Natural killer cell treated with Interleukin-12 subunit alpha and Interleukin-12 subunit beta and Interleukin-15 and Interleukin-18, amount 100 ng/mL, for 72 hours (primary cell): ENCODE measurements at places on chromosomes 4 and X. TPM values are rescaled to one million over a fixed set of nuclear protein-coding genes. Genes with fewer than 3 reads are reported as not detected.
A peak's percentile ranks its signal among the peaks of the same experiment; 100 is the strongest.

Gene TXK
- total RNA-seq: 26.1 TPM

Gene FAM47A
- not detected for total RNA-seq

Gene SYAP1
- 12.7 TPM for total RNA-seq

Gene BGN
- not detected for total RNA-seq

Gene FGFBP1
- not detected for total RNA-seq

Gene CYSLTR1
- total RNA-seq: 7.3 TPM

Gene STARD8
- 0.86 TPM for total RNA-seq

Gene BEX5
- 1.8 TPM for total RNA-seq

DNA sequence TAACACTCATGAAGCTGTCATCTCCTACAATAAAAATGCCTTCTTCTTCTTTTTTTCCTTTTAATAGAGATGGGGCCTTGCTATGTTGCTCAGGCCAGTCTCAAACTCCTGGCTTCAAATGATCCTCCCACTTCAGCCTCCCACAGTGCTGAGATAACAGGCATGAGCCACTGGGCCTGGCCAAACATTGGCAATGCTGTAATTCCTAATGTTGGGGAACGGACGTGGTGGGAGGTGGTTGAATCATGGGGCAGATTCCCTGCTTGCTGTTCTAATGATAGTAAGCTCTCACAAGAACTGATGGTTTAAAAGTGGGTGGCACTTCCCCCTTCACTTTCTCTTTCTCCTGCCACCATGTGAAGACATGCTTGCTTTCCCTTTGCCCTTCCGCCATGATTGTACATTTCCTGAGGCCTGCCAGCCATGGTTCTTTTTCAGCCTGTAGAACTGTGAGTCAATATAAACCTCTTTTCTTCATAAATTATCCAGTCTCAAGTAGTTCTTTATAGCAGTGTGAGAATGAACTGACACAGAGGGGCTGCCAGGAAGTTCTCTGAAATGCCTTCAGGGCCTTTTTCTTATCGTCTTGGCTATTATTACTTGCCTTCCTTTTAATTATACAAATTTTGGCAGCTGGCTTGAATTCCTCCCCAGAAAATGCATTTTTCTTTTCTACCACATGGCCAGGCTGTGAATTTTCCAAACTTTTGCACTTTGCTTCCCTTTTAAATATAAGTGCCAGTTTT is 93.0 kb downstream of the CENPC start:
- H3K36me3 ChIP-seq: peaks cover 9% of the 10 kb centered on the region
- H3K4me1 ChIP-seq: peaks cover 16% of the 10 kb centered on the region
- no peak overlapping the region for H3K27ac ChIP-seq

- H3K4me3 ChIP-seq: no peak overlapping the region
- peaks cover 1% of the 10 kb centered on the region for H3K4me1 ChIP-seq
- H3K36me3 ChIP-seq: peaks cover 34% of the 10 kb centered on the region
- no peaks in the 10 kb centered on the region for H3K27me3 ChIP-seq
- no peak overlapping the region for H3K27ac ChIP-seq
These were observed 86.0 kb downstream of the LRP2BP start for GRCh38 chr4:185309770-185310169.

- peaks cover 20% of the 10 kb centered on the region for H3K4me1 ChIP-seq
- H3K4me3 ChIP-seq: peak overlapping the region; percentile 46
- H3K27ac ChIP-seq: peak overlapping the region; percentile 33
- no peaks in the 10 kb centered on the region for H3K27me3 ChIP-seq
- no peak for DNase-seq
- H3K36me3 ChIP-seq: no peaks in the 10 kb centered on the region
These were observed 23.1 kb downstream of the ATP11C start for GRCh38 chrX:139909712-139910111.

GRCh38 chr4:87179751-87180150 is 40.7 kb downstream of the KLHL8 start:
- no peaks in the 10 kb centered on the region for H3K4me1 ChIP-seq
- no peak for DNase-seq
- H3K36me3 ChIP-seq: peaks cover 1% of the 10 kb centered on the region
- no peak overlapping the region for H3K27ac ChIP-seq
- H3K27me3 ChIP-seq: no peaks in the 10 kb centered on the region
- no peak overlapping the region for H3K4me3 ChIP-seq

GRCh38 chr4:172809319-172809718 is 359.3 kb upstream of the GALNT7 start:
- no peak overlapping the region for H3K27ac ChIP-seq
- DNase-seq: no peak
- no peaks in the 10 kb centered on the region for H3K27me3 ChIP-seq
- H3K4me1 ChIP-seq: no peaks in the 10 kb centered on the region
- H3K36me3 ChIP-seq: no peaks in the 10 kb centered on the region

DNA sequence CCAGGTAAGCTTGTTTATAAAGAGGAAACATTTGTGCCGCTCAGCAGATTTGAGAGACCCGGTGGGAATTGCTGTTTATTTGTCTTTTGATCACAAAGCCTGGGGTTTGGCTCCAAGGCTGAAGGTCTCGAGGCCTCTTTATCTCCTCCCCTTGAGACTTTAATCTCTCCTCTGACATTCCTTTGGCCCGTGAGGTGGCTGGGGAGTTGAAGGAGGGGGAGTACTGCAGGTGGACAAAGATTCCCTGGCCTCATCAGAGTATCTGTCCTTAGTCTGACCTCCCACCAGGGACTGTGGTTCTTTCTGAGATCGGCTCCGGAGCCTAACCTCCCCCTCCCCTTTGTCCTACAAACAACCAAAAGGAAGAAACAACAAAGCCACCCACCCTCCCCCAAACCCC is 216.5 kb downstream of the MID1IP1 start:
- no peaks in the 10 kb centered on the region for H3K36me3 ChIP-seq
- no peak for DNase-seq
- H3K4me3 ChIP-seq: no peak overlapping the region
- H3K4me1 ChIP-seq: no peaks in the 10 kb centered on the region
- H3K27me3 ChIP-seq: peaks cover 8% of the 10 kb centered on the region

DNA sequence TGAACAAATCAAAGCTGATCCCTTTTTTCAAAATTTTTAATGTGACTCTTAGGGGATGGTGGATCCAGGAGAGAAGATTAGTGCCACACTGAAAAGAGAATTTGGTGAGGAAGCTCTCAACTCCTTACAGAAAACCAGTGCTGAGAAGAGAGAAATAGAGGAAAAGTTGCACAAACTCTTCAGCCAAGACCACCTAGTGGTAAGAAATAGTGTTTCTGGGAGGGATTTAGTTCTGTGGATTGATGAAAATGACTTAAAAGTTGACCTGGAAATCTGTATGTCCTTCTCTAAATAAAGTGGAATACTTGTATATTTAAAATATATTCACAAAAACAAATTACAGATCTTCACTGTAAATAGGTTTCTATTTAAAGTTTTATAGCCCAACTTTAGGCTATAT is 29.2 kb downstream of the NUDT9 start:
- H3K27ac ChIP-seq: no peak overlapping the region
- DNase-seq: no peak
- no peaks in the 10 kb centered on the region for H3K27me3 ChIP-seq

- no peak for DNase-seq
- no peak overlapping the region for H3K4me3 ChIP-seq
- no peak overlapping the region for H3K27ac ChIP-seq
- no peaks in the 10 kb centered on the region for H3K4me1 ChIP-seq
- no peaks in the 10 kb centered on the region for H3K36me3 ChIP-seq
These were observed 40.3 kb downstream of the RWDD4 start for GRCh38 chr4:183618681-183619080.

- H3K4me3 ChIP-seq: no peak overlapping the region
- H3K36me3 ChIP-seq: no peaks in the 10 kb centered on the region
- no peak overlapping the region for H3K27ac ChIP-seq
- no peak for DNase-seq
- no peaks in the 10 kb centered on the region for H3K27me3 ChIP-seq
These were observed 229.6 kb downstream of the PRDM5 start for GRCh38 chr4:120692964-120693363.

GRCh38 chr4:128516301-128516969 is 228.8 kb upstream of the PGRMC2 start:
- DNase-seq: no peak
- peaks cover 15% of the 10 kb centered on the region for H3K4me1 ChIP-seq
- peaks cover 4% of the 10 kb centered on the region for H3K27me3 ChIP-seq
- H3K4me3 ChIP-seq: no peak overlapping the region

DNA sequence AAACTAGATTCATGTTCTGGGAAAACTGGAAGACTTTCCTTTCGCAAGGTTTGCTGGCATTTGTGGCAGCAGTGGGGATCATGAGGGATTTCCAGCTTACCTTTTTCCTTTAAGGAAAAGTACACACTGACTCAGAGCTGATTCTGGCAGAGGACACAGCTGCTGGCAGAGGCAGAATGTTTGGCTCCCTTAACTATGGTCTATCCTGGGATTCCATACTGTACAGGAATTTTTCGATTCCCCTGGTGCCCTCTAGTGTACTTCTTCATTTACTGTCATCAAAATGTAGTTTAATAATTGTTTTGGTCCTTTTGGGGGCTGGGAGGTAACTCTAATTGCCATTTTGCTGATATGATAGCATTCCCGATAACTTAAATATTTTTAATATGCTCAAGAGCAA is 152.7 kb downstream of the GABRG1 start:
- H3K27ac ChIP-seq: no peak overlapping the region
- H3K36me3 ChIP-seq: peaks cover 6% of the 10 kb centered on the region
- no peaks in the 10 kb centered on the region for H3K4me1 ChIP-seq
- no peak overlapping the region for H3K4me3 ChIP-seq

GRCh38 chrX:55767100-55767499 is 49.6 kb downstream of the RRAGB start:
- no peak for DNase-seq
- H3K27ac ChIP-seq: no peak overlapping the region
- H3K36me3 ChIP-seq: peaks cover 7% of the 10 kb centered on the region

GRCh38 chr4:866761-867390 is 40.9 kb upstream of the CPLX1 start:
- peaks cover 15% of the 10 kb centered on the region for H3K36me3 ChIP-seq
- peaks cover 4% of the 10 kb centered on the region for H3K4me1 ChIP-seq
- H3K4me3 ChIP-seq: no peak overlapping the region
- no peak for DNase-seq

GRCh38 chrX:127276326-127276725 is 456.8 kb downstream of the PRR32 start:
- H3K27me3 ChIP-seq: no peaks in the 10 kb centered on the region
- H3K4me3 ChIP-seq: no peak overlapping the region
- no peaks in the 10 kb centered on the region for H3K36me3 ChIP-seq

DNA sequence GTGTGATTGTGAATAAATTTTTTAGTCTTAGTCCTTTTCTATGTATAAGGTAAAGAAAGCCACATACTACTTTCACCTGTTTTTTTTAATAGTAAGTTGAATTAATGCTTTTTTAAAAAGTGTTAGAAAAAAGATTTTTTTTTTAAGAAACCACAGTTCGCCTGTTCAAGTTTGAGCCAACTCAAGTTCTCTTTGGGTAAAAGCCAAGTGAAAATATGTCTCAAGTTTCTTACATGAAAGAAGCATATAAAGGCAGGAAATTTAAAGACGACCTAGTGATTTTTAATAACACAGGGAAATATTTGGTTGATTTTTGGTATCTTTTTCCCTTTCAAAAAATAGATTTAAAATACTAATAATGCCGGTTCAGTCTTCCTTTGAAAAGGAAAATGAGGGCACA is 369.9 kb upstream of the NR3C2 start:
- H3K36me3 ChIP-seq: peaks cover 5% of the 10 kb centered on the region
- no peak for DNase-seq
- no peaks in the 10 kb centered on the region for H3K27me3 ChIP-seq
- H3K4me3 ChIP-seq: no peak overlapping the region

DNA sequence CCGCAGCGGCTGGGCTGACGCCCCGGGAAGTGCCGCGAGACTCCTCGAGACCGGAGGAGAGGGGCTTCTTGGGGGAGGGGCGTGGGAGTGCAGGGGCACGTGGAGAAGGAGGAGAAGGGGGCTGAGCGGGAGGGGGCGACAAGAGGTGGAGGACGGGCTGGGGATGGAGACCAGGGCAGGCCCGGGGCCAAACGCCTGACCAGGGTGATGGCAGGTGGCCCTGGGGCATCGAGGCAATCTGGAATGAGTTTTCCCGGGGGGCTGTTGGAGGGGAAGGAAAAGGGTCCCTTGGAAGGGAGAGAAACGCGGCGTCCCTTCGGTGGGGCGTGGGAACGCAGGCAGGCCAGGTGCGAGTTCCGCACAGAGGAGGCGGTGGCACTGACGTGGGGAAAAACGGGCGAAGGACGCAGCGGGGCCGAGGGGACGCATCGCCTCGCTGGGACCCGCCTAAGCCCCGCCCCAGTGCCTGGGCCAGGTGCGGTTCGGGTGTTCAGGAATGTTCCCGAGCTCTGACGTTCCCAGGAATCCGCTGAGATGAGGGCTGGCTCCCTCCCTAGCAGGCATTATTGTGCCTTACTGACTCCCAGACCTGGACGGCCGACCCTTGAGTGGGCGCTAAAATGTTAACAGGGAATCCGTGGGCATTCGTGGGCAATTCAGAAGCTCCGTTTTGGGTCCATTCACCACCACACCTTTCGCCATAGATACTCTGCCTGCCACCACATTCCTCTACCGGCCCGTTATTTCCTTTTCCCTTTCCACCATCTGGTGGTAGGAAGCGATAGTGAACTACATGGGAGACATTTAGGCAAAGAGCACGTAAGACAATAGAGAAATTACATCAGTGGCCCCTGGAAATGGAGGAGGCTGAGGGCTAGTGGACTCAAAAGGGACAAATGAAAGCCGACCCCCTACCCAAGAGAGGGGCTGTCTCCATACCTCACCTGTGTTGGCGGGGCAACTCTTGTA is 795 bp upstream of the SH3KBP1 start:
- DNase-seq: no peak
- H3K4me1 ChIP-seq: peaks cover 30% of the 10 kb centered on the region
- H3K27me3 ChIP-seq: peaks cover 3% of the 10 kb centered on the region
- H3K36me3 ChIP-seq: no peaks in the 10 kb centered on the region

DNA sequence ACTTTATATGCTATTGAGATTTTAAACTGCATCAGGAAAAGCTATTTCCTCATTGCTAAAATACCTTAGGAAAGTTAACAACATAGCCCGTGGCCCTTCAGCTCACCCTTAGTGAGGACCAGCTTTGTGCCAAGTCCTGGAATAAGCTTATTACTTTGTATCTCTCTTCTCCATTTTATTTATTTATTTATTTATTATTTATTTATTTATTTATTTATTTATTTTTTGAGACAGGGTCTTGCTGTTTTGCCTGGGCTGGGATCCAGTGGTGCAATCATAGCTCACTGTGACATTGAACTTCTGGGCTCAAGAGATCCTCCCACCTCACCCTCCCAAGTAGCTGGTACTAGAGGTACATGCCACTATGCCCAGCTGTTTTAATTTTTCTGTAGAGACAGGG is 6.3 kb downstream of the RHOXF1 start:
- no peaks in the 10 kb centered on the region for H3K36me3 ChIP-seq
- H3K27me3 ChIP-seq: peaks cover 3% of the 10 kb centered on the region
- no peak overlapping the region for H3K27ac ChIP-seq

DNA sequence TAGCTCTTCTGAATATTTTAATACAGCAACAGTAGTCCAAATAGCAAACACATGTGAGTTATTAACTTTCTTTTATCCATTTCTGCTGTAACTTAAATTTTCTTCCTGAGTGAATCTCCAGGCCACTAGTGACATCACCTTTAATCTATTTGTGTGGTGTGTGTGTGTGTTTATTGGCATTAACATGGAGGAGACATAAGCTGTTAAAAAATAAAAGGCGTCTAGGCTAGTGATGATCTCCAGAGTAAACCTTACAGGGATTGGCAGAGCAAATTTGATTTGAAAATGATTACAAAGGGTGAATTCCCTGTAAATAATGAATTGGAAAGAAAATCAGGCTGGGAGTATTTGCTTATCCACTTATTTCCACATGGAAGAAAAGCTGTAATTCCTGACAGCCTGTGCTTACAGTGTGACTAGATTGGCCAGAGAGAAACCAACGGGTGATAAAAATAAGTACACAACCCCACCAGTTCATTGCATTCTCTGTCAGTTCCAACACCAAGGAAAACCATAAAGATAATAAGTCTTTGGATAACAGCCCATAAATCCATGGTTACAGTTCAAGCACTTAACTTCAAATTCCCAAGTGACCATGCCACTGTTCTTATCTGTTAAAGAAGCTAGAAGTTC is 186.1 kb downstream of the ENOX2 start:
- no peaks in the 10 kb centered on the region for H3K36me3 ChIP-seq
- no peaks in the 10 kb centered on the region for H3K27me3 ChIP-seq
- H3K4me3 ChIP-seq: no peak overlapping the region
- no peak for DNase-seq
- H3K27ac ChIP-seq: no peak overlapping the region
